Left lobe of liver (tissue), 2 donors: ENCODE measurements at places on chromosomes 5 and 9.

DNA sequence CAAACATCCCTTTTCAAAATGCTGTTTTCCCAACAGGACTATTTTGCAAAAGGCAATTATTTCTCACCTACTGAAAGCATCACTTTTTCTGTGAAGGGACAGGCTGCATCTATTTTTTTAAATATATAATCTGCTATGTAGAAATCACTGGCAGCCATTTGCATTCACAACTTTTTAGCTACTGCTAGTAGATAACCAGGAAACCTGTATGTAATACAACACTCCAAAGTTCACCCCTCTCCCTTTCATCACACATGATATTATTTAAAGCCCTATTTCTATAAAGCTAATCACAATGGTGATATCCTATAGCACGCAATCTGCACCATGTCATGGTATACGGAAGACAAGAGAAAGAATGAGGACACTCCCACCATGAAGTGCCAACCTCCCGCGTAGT is 9.8 kb downstream of the DMGDH start:
- no peak for DNase-seq

- peak; percentile 92 for DNase-seq
Measured at GRCh38 chr9:129626079-129626624, at the start of gene NTMT1. Gene NTMT1, plus strand, starts transcription at chr9:129626163. Its CDS starts 6,541 bp downstream, at chr9:129632704.

DNA sequence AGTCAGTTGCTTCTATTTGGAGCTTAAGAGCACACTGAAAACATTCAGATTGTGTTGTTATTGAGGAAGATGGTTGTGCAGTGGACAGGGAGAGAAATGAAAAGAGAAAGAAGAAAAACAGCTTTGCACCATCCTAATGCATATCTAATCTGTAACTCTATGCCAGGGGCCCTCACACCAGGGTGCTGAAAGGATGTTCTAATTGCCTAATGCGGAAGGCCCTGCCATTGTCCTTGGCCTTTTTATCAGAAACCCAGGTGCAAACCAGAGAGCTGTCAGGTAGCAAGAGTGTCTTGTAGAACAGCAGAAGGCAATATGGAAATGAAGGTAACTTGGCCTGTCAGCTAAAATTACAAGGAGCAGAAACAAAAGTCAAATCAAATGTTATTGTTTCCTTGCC is 384.5 kb upstream of the PIK3R1 start:
- no peak for DNase-seq

- no peak for DNase-seq
Measured at GRCh38 chr5:144142139-144142823, 28.2 kb downstream of the YIPF5 start.

DNA sequence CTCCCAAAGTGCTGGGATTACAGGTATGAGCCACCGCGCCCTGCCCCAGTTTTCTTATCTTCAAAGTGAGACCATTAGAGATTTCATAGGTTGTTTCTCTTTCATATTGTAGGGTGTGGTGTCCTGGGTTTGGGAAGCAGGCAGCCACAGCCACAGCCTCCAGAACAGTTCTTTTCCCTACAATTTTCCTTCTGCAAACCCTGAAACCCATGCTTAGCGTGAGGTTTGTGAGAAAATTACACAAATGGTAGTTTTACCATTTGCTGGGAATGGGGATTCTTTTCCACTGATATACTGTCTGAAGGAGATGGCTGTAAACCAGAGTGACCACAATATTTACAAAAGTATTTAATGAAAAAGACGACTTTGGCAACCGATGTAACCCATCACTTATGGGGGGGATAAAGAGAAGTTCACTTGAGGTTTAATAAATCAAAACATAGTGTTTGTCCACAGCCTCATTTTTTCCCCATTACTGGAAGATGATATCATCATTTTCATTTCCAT is 26.7 kb upstream of the ECM2 start:
- DNase-seq = no peak

GRCh38 chr9:79152306-79152705 is 419.5 kb upstream of the TLE4 start:
- no peak for DNase-seq

DNA sequence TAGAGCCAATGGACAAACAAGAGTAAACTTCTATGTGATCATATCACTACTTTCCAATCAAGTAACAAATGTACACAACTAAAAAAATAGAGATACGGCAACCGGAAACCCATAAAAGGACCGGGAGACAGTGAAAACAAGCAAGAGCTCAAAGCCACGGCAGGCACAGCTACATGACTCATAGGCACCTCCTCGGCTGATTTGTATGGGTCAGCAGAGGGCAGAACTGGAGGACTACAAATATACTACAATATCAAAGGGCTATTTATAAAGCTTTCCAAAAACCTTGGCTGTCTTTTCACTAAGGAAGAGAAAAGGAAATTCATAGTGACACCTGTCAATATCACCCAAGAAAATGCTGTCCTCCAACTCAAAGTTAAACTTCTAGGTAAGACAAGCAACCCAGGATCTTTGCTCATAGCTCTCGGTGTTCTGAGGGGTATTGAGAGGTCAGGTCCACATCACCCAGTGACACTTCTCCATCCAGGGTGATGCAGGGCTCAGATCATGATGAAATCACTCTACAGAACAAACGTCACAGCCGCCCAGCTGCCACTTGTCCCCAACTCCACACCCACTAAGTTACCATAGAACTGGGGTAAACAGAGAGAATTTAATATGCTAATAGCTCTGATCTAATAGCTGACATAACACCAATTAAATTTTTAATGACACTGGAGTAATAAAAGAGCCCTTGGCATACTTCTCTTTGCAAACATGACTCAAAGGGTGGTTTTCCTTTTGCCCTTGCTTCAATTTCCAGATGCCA is 41.3 kb downstream of the PFDN1 start:
- peak; percentile 67 for DNase-seq

DNA sequence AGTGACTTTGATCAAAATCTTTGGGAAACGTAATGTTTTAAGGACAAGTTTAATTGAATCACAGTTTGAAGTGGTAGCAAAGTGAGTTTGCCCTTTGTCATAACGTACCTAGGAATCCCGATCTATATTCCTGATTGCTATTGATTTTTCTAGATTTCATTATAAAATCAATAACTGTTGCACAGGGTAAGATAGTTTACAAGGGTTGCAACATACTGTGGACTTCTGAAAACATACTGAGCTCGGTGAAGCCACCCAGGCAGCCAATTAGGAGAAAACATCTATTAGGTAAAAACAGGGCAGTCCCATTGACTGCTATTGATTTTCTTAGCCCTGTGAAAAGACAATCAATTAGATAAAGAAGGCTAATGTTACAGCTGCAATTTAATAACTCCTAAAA is 659.9 kb downstream of the ISL1 start:
- no peak for DNase-seq

DNA sequence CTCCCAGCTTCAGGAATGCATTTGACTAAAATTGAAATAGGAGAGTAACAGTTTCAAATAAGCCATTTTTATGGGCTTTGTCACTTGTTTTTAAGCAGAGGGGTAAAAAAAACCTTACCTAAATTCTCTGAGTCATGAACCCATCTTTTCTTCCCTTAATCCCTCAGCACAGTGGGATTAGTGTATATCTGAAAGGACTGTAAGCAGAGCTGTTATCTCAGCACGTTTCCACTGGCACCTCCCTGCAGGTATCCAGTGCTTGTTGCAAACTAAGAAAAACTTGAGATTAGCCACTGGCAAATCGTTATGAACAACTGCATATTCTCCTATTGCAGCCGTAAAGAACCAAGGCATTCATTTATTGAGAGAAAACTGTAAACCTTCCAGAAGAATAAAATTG is 872.7 kb downstream of the EFNA5 start:
- no peak for DNase-seq

- no peak for DNase-seq
Measured at GRCh38 chr5:55480781-55481180, 54.0 kb downstream of the PLPP1 start.

DNA sequence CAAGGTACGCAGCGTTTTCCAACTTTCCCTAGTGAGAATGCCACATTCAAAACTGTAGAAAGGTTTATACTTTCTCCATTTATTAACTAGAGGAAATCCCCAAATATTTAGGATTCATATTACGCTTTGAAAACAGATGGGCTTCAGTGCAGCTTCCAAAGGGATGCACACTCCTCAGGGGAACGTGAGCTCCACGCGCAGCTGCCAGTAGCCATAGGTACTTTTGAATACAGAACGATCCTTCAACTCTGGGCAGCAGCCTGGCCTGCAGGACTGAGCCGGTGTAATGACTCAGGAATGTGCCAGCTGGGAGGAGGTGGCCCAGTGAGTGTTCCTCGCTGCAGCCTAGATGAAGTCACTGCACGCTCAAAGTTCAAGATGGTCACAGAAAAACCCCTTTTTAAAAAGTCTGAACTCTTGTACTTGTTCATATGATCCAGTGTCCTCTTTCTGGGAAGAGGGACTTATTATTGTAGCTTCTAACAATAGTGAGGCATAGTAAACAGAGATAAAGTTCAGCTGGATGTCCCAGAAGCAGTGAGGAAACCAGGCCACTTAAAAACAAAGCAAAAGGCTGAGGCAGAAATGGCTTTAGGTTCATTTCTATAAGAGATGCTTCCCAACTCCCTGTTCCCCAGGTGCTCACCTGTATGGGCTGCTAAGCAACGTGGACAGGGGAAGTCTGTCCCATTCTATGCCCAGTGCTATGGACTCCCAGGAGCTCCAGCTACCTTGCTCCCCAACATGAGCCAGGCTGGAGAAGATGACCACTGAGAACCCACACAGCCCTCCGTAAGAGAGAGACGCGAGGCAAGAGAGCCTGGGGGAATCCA is 130.0 kb downstream of the LHFPL2 start:
- DNase-seq = no peak
